ENCODE measurements at places on chromosomes 5 and 9.
A peak's percentile ranks its signal among the peaks of the same experiment; 100 is the strongest.

GRCh38 chr5:71910741-71911140 lies 191.7 kb downstream of the CARTPT start:
- DNase-seq, result no peak

DNA sequence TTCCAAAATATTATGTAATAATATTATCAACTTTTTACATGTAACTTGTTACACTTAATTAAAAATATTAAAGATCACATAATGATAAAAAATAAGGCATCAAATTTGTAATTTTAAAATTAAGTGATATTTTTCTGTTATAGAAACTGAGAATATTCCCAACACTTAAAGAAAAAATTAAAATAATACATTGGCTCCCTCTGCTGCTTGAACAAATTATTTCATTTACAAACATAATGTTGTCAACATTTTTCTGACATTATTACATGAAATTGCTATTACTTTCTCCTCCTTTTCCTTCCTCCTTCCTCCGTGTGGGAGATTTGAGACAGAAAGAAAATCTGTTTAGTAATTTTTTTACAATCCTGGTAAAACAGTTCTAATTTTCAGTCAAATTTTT lies 42.3 kb downstream of the RNF180 start:
- peak; percentile 6 for DNase-seq

DNA sequence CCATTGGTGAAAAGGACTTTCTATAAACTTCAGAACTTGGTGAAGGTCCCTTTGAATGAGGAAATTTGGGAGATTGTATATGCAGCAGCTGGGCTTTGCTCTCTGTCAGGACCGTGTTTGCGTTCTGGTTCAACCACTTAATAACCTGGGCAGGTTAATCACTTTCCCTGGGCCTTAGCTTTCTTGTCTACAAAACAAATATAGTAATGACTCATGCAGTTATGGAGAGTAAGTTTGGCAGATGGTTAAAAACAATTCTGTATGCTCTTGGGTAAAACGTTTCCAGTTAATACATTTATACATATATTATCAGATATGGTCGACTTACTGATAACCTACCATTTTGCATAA lies 197.0 kb downstream of the ARHGEF28 start:
- DNase-seq, result no peak

GRCh38 chr5:115022303-115022702 lies 147.4 kb downstream of the TRIM36 start:
- DNase-seq, result peak; percentile 7

GRCh38 chr9:97572892-97573365 lies 60.2 kb downstream of the TSTD2 start:
- no peak for DNase-seq

DNA sequence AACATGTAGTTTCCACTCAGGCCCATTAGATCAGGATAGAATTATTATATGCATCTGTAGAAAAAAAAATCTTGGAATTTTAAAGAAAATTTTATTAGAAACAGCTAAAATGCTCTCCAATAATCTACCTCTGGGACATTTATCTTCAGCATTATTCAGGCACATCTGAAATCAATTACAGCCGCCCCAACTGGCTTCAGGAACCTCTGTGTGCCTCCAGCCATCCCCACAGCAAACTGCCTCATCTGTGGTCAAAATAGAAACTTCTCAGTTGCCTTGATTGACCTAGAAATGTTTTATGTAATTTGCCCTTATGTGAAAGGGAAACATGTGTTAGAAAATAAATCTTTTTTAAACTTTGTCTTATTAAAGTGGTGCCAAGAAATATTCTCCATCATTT lies 120.1 kb upstream of the LPAR1 start:
- DNase-seq, result no peak

DNA sequence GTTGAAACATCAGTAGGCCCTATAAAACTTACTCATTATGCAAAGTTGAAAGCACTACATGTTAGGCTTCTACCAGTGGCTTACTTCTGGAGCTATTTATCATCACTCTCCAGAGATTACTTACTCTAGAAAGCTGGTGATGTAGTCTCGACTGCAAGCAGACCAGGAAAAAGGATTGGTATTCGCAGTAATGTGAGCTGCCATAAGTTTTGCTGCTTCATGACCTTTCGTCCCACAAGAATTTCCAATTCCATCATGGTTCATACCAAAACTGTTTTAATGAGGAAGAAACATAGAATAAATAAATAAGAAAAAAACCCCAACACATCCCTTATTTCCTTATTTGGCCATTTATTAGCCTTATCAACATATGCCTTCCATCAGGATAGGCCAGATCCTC lies 181.9 kb downstream of the ADAMTS6 start:
- no peak for DNase-seq

DNA sequence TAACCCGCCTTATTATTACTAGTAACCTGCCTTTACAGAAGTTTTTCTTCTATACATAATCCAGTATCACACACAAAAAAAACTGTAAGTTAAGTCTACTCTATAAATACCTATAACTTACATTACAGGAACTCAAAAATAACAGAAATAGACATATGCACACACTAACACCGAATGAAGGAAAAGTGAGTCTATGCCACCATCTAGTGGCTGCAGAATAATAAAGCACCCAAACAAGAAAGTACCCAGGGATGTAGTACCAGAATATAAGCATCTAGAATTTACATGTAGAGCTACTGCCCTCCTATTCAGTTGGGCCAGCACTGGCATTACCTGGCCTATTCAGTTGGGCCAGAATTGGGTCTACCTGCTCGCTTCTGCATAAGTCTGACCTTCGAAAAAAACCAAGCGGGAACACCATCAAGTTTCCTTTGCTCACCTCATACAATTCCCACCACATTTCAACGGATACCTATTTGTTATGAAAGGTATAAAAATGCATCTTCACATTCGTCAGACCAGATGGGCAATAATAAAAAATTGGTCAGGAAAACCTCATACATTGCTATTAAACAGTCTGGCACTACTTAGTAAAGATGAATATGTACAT lies 4.0 kb upstream of the NIPSNAP3A start:
- peak; percentile 80 for DNase-seq

- DNase-seq, result no peak
Measured at GRCh38 chr5:142516732-142517131, 169.2 kb downstream of the FGF1 start.

- no peak for DNase-seq
Measured at GRCh38 chr5:109146591-109146990, 263.2 kb downstream of the PJA2 start.

GRCh38 chr5:175689147-175689991 lies 31.5 kb downstream of the HRH2 start:
- DNase-seq, result peak; percentile 88

DNA sequence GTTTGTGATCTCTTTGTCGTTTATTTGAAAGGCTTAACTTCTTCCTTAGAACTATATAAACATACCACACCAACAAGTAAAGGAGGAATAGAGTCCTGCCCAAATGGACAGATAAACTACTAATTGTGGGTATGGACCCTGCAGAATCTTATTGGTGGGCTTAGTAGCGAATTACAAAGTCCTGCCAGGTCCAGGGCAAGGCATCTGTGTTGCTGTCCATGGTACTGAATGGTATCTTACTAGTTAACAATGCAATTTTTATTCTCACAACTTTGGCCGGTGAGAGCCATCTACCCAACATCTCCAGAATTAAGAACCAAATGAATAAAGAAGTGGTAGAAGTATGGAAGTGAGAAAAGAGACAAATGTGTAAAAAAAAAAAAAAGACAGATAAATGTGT lies 1782.4 kb upstream of the WWC1 start:
- peak; percentile 20 for DNase-seq

DNA sequence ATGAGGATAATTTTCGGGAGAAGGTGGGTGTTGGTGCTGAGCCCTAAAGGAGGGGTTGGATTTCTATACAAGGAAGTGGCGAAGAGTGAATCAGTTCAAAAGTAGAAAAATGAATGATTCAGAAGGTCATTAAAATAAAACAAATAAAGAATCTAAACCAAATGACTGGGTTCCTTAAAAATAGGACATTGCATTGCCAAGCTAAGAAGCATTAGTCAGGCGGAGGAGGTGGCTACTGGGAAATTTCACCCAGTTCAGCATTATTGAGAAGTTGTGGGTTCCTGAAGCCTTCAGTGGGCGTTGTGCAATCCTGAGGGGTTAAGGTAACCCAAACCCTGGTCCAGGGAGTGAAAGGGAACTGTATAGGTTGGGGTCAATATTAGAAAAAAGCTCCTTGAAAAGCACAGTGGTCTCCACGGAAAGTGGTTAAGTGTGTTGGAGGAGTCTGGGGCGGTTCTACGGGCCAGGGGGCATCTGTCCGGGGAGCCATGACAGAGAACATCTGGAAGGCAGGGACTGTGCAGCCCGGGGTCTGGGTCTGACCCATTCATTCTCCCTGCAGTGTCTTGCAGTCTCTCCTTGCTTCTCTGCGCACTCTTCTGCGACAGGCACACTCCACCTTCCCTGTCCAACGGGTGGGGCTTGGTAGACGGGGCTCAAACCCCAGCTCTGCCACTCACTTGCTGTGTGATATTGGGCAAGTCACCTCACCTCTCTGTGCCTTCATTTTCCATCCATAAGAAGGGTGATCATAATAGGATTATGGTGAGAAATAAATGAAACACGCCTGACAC lies 27.6 kb upstream of the DUSP1 start:
- DNase-seq, result peak; percentile 91

GRCh38 chr5:125038477-125038876 lies 292.0 kb upstream of the ZNF608 start:
- DNase-seq, result no peak

DNA sequence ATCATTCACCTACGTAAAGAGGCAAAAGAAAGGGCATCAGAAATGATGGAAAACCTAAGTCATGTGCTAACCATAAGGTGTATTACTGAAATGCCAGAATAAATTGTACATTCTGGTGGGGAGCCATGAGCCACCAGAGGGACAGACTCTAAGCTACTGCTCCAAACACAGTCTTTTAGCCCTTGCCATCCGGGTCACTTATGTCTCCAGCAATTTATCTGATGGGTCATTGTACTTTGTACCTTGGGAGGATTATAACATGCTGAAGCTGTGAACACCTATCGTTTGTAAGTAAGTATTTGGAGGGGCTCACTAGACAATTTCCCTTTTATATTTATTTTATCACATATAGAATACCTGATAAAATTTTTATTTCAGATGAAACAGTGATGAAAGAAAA lies 495.1 kb downstream of the KIF4B start:
- no peak for DNase-seq

DNA sequence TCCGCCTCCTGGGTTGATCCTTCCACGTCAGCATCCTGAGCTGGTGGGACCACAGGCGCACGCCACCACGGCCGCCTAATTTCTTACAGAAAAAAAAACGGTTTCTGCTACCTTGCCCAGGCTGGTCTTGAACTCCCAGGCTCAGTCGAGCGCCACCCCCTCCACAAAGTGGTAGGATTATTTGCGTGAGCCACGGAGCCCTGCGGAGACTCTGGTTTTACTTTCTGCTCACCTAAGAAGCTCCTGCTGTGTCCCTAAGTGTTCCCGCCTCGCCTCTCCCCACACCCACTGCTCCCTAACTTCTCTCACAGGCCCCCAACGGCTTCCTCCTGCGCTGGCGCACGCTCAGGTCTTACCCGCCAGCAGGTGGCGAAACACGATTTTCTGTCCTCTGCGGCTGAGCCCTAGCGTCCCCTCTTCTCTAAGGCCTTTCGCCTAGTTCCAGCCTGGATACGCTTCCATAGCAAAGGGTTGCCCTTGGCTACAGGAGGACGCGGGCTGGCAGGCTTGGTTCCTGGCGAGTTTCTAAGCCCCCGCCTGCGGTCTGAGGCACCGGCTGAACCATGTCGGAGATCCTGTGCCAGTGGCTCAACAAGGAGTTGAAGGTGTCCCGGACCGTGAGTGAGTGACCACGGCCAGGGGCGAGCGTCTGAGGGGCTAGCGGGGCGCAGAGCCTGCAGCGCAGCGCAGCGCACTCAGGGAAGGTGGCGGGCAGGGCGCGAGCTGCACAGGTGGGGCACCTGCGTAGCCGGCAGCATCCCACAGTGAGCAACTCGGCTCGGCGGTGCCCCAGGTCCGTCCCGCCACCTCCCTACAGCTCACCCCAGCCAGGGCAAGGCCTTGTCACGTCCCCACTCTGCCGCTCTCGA lies at the start of gene SPEF2:
Gene SPEF2, plus strand, starts transcription at position 429 of the 869 bp plus-strand sequence. Its CDS starts 135 bp downstream, at position 564.
- DNase-seq, result peak; percentile 42

DNA sequence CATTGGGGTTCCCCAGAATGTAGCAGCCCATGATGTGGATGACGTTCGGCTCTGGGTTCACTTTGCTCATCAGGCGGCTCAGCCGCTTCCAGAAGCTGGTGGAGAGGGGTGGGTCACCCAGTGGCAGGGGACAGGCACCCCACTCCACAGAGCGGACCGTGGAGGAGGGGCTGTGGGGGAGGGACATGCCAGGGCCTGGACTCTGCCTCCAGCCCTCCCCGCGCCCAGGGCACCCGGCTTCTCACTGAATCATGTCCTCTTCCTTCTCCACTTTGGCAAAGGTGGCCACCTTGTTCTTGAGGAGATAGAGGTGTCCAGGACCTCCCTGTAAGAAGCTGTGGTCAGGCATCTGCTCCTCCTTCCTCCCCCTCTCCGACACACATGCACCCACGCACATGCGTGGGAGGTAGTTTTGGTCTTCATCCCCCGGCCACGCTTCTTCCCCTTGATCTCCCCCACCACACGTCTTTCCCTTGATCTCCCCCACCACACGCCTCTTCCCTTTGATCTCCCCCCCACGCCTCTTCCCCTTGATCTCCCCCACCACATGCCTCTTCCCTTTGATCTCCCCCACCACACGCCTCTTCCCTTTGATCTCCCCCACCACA lies 8.9 kb upstream of the ENTPD8 start:
- DNase-seq, result peak; percentile 70

- no peak for DNase-seq
Measured at GRCh38 chr5:5512543-5512942, 90.1 kb downstream of the ICE1 start.

DNA sequence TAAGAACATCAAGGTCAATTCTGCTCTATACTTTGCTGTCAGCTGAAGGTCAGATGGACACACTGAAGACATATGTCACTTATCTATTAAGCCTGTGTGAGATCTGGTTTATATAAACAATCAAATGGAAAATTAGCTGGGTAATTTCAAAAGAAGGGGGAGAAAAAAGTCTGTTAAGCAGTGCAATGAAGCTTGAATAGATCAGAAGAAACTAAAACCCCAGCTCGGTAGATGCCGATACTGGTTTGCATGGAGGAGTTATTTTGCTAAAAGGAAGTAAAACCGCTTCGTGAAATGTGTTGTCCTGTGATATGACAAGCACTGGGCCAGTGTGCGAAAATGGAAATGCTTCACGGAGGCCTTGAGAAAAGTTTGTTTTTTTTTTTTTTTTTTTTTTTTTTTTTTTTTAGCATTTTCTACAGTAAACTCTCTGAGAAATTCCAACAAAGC lies 148.8 kb downstream of the MEF2C start:
- peak; percentile 19 for DNase-seq

- DNase-seq, result no peak
Measured at GRCh38 chr9:2874001-2874750, 30.3 kb upstream of the PUM3 start.
